ENCODE measurements at places on chromosomes 3 and 15.

GRCh38 chr15:67066959-67067853, 1.8 kb downstream of the SMAD3 start:
- DNase-seq, result no peak

DNA sequence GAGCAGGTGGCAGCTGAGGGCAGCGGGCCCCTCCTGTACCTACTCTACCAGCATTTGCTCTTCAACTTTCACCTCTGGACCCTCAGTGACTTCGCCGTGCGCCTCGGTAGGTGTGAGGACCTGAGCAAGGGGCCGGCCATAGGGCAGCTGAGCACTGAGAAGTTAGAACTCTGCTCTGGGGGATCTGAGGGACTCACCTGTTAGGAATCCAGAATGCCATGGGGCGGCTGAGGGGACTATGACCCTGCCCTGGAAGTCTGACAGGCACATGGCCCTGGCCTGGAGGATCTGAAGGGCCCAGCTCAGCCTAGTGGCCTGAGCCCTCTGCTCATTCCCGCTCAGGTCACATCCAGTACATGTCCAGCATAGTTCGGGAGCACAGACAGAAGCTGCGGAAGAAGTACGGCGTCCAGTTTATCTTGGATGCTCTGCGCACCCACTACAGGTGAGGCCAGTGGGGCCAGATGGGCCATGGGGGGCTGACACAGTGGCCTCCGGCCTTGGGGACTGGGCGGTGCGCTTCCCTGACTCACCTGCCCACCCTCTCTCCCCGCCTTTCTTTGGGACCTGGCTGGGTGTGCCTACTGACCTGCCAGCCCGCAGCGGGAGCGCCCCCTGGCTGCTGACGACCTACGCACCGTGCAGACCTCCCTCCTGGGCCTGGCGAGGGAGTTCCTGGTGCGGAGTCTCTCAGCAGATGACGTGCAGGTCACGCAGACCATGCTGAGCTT, 18.8 kb downstream of the NBEAL2 start:
- DNase-seq, result peak; percentile 59

DNA sequence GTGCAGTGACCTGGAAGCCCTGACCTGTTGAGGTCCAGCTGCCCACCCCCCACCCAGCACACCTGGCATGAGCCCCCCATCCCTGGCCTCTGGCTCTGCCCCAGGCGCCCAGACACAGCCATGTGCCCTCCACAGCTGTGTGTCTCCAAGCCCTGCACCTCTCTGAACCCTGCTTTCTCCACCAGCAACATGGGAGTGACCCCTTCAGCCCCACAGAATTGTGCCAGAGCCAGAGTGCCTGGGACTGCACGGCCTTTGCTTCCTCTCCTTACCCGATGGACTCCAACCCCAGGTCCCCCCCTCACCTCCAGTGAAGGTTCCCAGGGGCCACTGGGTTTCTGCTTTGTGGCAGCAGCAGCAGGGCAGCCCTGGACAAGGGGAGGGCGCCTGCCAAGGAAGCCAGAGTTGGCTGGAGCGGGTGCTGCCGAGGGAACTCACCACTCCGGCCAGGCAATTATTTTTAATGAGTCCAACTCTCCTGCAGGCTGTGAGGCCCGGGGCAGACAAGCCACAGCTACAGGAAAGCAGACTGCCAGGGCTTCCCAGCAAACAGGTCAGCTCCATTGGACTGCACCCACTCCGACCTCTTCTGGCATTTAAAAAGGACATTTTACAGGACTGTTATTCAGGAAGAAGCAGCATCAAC, 24.1 kb downstream of the PRR20G start:
- DNase-seq, result no peak

DNA sequence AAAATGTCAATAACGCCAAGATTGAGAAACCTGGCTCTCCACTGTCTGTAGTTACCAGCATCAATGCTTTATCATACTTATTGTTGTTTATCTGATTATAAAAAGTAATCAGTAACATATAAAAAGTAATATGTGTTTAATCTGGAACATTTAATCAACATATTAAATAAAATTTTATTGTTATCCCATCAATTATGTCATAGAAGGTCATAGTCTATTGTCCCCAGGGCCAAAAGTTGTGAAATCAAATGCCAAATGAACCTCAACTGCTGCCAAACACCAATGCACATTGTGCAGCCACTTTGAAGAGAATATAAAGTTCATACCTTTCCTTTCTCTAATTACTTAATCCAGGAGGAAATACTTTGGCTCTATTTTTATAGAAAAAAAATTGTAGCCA, 106.6 kb downstream of the EOMES start:
- no peak for DNase-seq

- DNase-seq, result no peak
Measured at GRCh38 chr3:51436998-51437639, 46.0 kb downstream of the RBM15B start.

DNA sequence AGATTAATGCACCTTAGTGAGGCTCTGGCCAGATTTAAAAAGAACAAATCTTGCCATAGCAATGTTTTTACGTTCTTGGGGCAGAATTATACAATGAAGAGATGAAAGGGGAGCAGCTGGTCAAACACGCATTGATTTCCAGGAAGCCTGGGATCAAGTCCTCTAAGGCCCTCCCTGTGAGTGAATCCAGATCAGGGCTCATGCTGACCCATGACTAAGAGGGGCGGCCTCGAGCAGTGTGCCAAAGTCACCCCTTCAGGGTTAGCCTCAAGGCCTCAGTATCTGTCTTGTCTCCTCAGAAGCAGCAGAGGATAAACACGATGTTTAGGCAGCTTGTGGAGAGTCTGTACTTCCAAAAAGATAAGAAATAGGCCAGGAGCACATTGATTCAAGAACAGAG, 9.3 kb upstream of the RBP1 start:
- no peak for DNase-seq

DNA sequence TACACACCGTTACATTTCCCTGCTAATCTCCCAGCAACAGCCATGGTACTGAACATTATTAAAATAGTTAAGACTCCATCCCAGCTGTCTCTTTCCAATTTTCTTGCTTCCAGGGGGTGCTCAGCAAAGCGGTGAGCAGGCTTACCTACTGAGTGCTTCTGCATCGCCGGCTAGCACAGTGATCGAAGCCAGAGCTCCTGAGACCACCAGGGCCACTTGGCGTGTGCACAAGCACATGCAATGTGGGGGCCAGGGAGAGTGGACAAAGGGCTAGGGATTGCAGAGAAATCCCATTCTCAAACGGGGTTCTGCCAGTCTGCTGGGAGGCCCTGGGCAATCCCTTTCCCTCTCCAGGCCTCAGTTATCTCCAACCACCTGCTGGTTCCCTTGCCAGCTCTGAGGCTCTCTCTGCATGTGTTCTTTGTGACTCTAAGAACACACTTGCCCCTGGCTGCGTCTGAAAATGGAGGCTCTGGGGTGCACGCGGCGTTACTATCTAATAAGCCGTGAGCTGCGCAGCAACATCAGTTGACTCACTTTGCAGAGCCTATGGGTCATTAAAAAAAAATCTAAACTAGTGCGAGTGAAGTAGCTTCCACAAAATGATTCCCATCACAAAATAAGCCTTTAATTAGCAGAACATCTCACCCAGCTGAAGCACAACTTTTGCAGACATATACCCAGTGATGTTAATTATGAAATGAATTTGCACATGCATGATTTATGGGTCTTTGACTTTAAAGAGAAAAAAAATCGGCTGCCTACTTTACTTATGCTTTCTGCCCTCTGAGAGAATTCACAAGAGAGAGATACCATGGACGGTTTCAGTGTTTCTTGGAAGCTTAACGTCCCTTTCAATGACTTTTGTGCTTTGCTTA, 271.5 kb downstream of the TLE3 start:
- no peak for DNase-seq

DNA sequence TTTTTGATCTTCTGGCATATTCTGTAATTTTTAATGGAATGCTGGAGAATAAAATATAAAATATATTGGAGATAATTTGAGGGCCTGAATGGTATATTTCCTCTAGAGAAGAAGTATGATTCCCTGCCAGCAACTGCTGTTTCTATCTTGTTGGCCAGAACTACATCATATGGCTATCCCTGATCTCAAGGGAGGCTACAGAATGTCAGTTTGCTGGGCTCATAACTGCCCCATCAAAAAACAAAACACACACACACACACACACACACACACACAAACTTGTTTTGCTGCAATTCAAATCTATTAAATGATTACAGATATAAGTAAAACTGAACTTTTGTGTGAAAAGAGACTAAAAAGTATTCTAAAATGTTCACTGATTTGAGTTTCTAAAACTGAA, 51.0 kb downstream of the RASA2 start:
- no peak for DNase-seq

- no peak for DNase-seq
Measured at GRCh38 chr15:78411061-78411460, 27.0 kb upstream of the IREB2 start.

DNA sequence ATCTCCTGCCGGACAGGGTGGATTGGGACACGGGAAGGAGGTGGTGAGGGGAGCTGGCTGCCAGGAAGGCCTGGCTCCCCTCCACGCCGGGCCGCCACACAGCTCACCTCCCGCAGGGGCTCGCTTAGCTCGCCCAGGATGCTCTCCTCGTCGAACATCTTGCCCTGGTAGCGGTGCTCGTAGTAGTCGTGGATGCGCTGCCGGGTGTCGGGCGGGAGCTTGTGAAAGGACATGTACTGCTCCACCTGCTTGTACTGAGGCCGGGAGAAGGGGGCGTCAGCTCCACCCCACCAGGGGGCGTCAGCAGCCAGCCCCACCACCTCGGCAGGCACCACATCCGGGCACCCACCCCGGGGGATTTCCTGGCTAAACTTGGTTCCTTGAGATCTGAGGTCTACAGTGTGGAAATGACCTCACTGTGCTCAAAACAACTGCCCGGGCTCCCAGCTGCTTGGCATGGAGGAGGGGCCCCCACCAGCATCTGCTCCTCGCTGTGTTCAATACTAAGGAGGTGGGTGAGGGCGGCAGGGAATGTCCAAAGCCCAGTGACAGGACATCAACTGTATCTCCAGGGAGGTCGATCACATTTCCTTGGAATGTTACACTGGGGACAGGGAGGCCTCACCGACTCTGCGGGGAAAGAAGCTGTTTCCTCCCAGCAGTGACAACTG, 43.4 kb downstream of the HCN4 start:
- DNase-seq, result no peak

DNA sequence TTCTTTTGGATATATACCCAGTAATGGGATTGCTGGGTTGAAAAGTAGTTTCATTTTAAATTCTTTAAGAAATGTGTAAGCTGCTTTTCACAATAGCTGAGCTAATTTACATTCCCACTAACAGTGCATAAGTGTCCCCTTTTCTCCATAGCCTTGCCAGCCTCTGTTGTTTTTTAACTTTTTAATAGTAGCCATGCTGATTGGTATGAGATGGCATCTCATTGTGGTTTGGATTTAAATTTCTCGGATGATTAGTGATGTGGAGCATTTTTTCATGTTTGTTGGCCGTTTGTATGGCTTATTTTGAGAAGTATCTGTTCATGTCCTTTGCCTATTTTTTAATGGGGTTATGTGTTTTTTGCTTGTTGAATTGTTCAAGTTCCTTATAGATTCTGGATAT, 444.3 kb upstream of the ATP11B start:
- no peak for DNase-seq

- no peak for DNase-seq
Measured at GRCh38 chr3:149428087-149428486, 46.4 kb upstream of the TM4SF4 start.

GRCh38 chr3:87413814-87414213, 137.4 kb upstream of the POU1F1 start:
- no peak for DNase-seq

- DNase-seq, result no peak
Measured at GRCh38 chr15:88208396-88208795, 48.1 kb downstream of the NTRK3 start.

DNA sequence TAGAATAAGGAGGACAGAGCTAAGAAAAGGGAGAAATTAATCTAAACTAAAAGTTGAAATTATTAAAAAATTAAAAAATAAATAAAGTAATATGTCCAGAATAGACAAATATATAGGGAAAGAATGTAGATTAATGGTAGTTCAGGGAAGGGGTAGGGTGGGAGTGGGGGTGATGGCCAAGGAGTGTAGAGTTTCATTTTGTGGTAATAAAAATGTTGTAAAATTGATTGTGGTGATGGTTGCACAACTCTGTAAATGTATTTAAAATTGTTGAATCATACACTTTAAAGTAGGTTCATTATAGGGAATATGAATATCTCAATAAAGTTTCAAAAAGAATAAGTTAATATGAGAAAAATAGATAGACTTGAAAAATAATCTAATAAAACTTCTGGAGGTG, 21.0 kb upstream of the FNDC3B start:
- DNase-seq, result no peak

DNA sequence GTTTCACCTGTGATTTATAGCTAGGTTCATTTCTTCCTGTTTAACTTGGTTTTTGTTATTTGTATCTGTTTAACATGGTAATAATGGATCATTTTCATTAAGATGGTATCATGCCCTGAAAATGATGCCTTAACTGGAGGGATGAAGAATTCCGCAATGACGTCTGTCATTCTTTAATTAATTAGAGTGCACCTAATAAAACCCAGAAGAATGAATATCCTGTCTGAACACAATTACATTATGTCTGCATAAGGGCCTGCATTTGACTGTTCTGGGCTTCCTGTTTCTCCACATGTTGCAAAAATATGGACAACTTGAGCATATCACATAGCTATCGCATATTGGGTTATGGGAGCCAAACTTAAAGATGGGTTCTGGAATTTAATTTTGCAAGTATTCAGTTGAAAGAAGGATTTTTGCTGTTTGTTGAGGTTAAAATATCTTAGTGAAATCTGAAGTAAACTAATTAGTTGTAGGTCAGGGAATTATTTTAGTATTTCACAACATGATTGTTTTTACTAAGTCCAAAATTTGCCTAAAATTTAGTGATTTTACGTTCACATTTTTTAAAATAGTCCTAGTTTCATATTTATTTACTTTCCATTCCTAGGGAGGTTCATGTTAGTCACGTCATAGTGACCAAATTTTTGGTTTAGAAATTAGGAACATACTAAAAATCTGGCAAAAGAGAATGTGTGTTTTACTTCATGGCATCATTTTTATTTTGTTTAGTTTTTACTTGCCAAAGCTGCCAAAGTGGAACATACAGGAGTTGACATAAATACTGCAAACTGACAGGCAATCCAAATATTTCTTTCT, 321.0 kb upstream of the TGFBR2 start:
- DNase-seq, result no peak

GRCh38 chr3:88028876-88029275, 29.9 kb downstream of the CGGBP1 start:
- no peak for DNase-seq

DNA sequence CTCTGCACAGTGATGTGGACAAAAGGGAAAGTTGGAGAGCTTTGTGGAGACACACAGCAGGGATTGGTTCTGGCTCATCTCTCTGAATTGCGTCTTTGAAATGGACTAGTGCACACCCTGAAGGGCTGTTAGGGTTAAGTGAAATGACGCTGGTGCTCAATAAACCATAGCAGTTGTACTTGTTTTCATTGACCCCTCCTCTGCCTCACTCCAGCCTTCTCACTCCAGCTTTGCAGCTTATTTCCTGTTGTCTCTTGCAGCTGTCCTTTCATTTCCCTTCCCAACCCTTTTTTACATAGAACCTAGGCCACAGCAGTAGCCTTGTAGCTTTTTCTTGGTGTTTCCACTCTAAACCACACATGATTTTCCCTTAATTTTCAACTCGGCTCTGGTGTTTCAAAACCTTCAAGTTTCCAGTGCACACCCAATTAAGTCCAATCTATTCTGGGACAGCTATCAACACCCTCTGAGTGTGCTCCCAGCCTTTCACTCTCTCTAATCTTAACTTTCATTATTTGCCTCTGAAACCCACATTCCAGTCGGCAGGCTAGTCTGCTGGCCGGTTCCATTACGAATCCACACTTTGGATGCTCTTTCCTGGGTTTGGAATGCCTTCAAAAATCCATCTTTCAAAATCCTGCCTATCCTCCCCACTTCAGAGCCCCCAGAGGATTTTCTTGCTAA, 6.4 kb downstream of the C3orf52 start:
- DNase-seq, result no peak
